ENCODE measurements at places on chromosomes 5 and 9.

- no peaks in the 10 kb centered on the region for H3K36me3 ChIP-seq
- no peaks in the 10 kb centered on the region for H3K27me3 ChIP-seq
- H3K4me1 ChIP-seq: peaks cover 4% of the 10 kb centered on the region
These were observed 16.4 kb upstream of the OMD start for GRCh38 chr9:92440751-92441046.

DNA sequence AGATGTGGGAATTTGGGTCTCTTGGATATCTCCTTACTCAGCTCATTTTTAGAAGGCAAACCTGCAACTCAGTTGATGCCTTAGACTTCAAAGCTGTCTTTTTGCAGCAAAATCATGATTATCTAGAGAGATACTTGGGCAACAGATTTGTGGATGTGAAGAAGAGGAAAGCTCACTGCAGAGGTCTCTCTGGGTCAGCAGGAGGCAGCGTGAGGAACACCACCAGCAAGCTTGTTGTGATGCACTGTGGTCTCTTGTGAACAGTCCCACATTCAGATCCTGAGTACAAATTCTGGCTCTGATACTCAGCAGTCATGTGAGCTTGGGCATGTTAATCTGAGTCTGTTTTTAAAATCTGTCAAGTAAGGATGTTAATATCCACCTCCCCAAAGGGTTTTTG, 26.3 kb upstream of the DMRT3 start:
- DNase-seq: no peak
- H3K27ac ChIP-seq: no peak overlapping the region
- H3K4me1 ChIP-seq: no peaks in the 10 kb centered on the region
- H3K4me3 ChIP-seq: no peak overlapping the region
- no peaks in the 10 kb centered on the region for H3K36me3 ChIP-seq
- H3K27me3 ChIP-seq: peaks cover 64% of the 10 kb centered on the region

GRCh38 chr5:96629774-96630173, 32.4 kb upstream of the CAST start:
- no peaks in the 10 kb centered on the region for H3K27me3 ChIP-seq
- H3K4me3 ChIP-seq: no peak overlapping the region
- DNase-seq: no peak
- no peaks in the 10 kb centered on the region for H3K36me3 ChIP-seq
- no peak overlapping the region for H3K27ac ChIP-seq

DNA sequence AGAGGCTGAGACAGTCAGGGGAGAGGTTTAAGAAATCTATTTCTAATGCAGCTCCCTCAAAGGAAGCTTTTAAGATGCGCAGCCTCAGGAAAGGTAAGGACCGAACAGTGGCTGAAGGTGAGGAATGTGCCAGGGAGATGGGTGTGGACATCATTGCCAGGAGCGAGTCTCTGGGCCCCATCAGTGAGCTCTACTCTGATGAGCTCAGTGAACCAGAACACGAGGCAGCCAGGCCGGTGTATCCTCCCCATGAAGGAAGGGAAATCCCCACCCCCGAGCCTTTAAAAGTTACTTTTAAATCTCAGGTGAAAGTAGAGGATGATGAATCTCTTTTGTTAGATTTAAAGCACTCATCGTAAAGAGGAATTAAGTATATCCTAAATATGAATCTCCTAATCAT, 8.2 kb downstream of the CAVIN4 start:
- no peak overlapping the region for H3K4me3 ChIP-seq
- H3K36me3 ChIP-seq: no peaks in the 10 kb centered on the region
- DNase-seq: no peak
- no peak overlapping the region for H3K27ac ChIP-seq
- no peaks in the 10 kb centered on the region for H3K4me1 ChIP-seq

DNA sequence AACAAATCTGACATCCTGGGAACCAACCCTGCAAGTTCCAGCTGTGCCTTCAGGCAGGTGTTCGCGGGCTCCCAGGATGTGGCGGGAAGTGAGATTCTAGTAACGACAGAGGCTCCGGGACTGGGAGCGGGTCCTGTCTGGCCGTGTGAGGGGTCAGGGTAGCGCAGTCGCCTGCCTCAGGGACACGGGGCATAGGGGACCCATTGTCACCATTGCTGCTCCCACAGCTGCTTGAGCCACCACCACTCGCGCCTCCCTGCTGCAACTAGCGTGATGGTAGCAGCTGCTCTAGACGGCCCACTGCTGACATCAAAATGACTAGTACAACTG, 468.5 kb downstream of the CDH9 start:
- no peak overlapping the region for H3K4me3 ChIP-seq
- DNase-seq: no peak
- no peaks in the 10 kb centered on the region for H3K4me1 ChIP-seq
- no peaks in the 10 kb centered on the region for H3K36me3 ChIP-seq
- H3K27me3 ChIP-seq: no peaks in the 10 kb centered on the region
- H3K27ac ChIP-seq: no peak overlapping the region

DNA sequence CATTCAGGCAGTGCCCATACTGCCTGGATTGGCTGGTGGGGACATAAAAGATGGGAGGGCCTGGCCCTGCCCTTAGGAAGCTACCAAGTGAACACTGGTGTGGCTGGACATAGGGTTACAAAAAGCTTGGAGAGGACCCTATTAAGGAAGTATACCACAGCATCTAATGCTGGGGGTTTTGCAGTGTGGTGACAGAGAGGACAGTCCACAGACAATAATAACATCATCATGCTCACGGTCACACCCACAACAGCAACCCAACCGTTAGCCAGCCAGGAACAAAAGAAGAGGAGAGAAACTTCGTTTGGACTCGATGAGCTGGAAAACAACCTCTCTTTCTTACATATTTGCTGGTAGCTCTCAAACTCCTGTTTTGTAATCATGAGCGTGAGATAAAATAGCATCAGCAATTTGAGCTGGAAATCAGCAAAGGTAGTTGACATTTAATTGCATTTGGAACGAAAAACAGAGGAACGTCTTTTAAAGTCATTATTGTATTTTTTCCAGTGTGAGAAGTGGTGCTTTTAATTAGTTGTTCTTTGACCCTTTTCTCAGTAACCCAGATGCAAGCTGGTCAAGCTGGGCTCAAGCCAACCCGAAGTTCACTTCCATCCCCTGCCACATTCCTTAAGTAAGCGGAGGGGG, 73.4 kb downstream of the NSG2 start:
- no peak overlapping the region for H3K4me3 ChIP-seq
- H3K36me3 ChIP-seq: no peaks in the 10 kb centered on the region
- no peaks in the 10 kb centered on the region for H3K4me1 ChIP-seq
- no peak overlapping the region for H3K27ac ChIP-seq

DNA sequence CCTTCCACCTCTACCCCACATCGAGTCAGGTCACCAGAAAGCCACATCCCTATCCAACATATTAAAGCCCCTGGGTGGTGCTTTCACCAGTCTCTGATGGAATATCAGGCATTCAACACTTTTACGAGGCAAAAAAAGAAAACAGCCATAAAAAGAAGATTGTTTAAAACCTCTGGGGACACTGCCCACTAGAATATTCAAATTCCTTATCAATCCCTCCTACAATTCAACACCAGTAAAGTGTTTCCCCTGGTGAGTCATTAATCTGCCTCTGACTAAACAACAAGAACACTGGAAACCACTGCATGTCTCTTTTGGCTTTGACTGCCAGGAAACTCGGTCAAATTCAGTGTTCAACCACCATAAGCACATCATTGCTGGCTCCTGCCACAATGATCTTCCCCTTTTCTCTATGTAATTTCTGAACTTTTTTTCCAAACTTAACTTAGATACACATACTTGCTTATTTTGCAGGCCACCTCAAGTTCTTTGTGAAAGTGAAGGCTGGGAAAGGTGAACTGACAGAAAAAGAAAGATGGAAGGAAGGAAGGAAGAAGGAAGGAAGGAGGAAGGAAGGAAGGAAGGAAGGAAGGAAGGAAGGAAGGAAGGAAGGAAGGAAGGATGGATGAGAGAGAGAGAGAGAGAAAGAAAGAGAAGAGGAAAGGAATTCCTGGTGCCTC, 105.3 kb downstream of the PAX5 start:
- no peak overlapping the region for H3K27ac ChIP-seq
- no peaks in the 10 kb centered on the region for H3K36me3 ChIP-seq
- no peak for DNase-seq

DNA sequence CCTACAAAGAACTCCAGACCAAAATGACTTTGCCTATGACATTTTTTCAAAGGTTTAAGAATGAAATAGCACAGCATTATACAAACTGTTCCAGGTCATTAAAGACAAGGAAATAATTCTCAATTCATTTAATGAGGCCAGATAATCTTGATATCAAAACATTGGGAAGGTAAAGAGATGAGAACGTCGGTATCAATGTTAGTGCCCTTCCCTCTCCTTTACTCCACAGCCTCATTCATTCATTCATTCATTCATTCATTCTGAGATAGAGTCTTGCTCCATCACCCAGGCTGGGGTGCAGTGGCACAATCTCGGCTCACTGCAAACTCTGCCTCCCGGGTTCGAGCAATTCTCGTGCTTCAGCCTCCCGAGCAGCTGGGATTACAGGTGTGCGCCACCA, 64.0 kb downstream of the NACC2 start:
- no peak overlapping the region for H3K27ac ChIP-seq
- no peak overlapping the region for H3K4me3 ChIP-seq
- H3K4me1 ChIP-seq: peaks cover 40% of the 10 kb centered on the region
- DNase-seq: no peak
- H3K36me3 ChIP-seq: peaks cover 15% of the 10 kb centered on the region
- no peaks in the 10 kb centered on the region for H3K27me3 ChIP-seq

DNA sequence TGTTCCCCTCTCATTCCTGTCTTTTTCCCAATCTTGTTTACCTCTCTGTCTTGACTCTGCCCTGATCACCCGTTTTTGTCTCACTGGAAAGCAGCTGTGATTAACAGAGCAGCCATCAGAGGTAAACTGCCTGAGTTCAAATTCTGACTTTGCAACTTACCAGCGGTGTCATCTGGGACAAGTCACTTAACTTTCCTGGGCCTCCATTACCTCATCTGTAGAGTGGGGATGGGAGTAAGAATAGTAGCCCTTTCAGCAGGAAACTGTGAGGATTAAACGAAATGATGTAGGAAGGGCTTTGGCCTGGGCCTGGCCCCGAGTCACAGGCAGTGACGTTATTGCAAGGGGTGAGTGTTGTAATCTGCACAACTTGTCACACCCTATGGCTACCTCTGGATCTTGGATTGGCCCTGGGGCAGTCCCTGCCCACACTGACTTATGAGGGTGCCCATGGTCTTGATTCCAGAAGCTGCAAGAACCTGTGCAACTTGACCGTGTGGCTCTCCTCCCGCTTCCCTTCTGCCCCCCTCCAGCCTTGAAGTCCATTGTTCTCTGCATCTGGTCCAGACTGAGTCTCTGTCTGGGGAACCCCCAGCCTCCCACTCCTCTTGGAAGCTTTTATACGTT, 657 bp upstream of the PCDH12 start:
- no peak overlapping the region for H3K4me3 ChIP-seq
- peak overlapping the region; percentile 31 for H3K27ac ChIP-seq
- DNase-seq: peak; percentile 78
- no peaks in the 10 kb centered on the region for H3K27me3 ChIP-seq
- no peaks in the 10 kb centered on the region for H3K4me1 ChIP-seq

GRCh38 chr5:156120777-156121176, 206.2 kb upstream of the SGCD start:
- H3K4me3 ChIP-seq: no peak overlapping the region
- no peaks in the 10 kb centered on the region for H3K36me3 ChIP-seq
- no peaks in the 10 kb centered on the region for H3K27me3 ChIP-seq
- DNase-seq: no peak
- no peaks in the 10 kb centered on the region for H3K4me1 ChIP-seq

DNA sequence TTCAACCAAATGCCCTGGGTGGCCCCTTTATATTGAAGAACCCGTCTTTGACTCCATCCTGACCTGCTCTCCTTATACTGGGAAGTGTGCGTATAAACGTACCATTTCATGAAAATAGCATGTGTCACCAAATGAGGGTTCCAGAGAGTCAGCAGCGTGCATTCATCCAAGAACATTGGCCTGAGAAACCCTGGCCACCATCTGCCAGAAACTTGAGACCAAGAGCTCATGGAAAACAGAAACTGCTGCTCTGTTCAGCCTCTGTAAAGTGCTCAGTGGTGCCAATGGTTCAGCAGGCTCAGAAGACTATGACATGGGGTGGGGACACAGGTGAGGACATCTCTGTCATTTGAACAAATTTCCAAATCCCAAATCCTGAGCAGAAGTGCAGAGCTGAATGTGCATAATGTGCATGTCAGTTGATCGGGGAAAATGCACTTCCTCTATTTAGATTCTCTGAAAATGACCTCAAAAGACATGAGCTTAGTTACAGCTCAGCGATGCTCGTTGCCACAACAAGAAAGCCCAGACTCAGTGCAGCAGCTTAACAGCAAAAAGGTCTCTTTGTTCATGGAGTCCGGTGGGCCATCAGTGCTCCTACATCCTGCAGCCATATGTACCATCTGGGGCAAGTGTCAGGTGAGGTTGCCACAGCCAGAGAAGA, 176.1 kb downstream of the ATPSCKMT start:
- DNase-seq: no peak
- H3K36me3 ChIP-seq: no peaks in the 10 kb centered on the region
- no peaks in the 10 kb centered on the region for H3K4me1 ChIP-seq
- H3K27ac ChIP-seq: no peak overlapping the region

DNA sequence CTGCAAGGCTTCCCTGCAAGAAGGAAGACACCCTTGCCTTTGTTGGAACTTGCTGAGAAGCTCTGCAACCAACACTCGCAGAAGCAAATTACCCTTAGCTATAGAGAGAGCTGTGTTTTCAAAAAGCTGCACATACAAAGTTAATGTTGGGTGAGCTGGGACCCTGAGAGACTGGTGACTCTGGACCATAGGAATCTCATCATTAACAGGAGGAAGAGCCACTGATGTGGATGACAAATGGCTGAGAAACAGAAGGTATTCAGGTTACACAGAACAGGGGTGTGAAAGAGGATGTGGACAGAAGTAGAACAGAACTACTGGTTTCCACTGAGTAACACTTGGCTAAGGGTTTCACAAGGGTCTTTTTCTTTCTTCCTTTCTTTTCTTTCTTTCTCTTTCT, 493.5 kb downstream of the IRX1 start:
- no peaks in the 10 kb centered on the region for H3K4me1 ChIP-seq
- DNase-seq: no peak
- no peaks in the 10 kb centered on the region for H3K27me3 ChIP-seq
- no peaks in the 10 kb centered on the region for H3K36me3 ChIP-seq

DNA sequence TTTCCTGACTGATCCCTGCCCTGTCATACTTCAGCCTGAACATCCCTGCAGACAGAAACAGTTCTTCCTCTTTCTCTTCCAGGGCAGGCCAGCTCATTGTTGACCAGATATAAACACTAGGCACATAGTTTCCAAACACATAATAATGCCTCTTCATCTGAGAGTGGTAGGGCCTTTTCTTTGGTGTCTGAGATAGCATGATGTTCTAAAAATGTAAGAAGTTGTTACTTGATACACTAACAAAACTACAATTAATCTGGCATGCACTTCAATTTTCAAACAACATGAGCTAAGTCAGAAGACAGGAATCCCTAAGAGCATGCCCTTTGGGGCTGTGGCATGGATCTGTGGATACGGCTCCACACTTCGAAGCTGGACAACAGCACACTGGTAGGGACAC, 246.6 kb downstream of the SPOCK1 start:
- H3K27ac ChIP-seq: no peak overlapping the region
- no peaks in the 10 kb centered on the region for H3K27me3 ChIP-seq
- DNase-seq: no peak
- H3K4me3 ChIP-seq: no peak overlapping the region
- no peaks in the 10 kb centered on the region for H3K36me3 ChIP-seq

Data from sigmoid colon (tissue), 7 donors.